SK-N-SH treated with all-trans-retinoic acid at 6 μM for 48 hours (cell line): ENCODE measurements at places on chromosomes 5 and 9.
A peak's percentile ranks its signal among the peaks of the same experiment; 100 is the strongest.

DNA sequence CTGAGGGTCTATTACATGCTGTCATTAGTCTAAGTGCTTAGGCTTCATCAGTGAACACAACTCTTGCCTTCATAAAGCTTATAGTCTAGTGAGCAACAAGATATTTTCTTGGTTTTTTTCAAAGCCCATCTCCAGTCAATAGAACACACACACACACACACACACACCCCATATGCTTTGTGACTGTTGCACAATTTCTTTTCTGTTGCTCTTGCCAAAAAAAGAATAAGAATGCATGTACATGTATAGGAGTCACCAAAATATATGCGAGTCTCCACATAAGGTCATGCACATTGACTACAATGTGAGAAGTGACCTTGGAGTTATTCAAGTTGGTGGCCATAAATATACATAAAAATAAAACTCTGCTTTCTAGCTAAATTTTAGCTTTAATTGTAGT, 351.5 kb upstream of the TLE4 start:
- no peak for ATAC-seq

DNA sequence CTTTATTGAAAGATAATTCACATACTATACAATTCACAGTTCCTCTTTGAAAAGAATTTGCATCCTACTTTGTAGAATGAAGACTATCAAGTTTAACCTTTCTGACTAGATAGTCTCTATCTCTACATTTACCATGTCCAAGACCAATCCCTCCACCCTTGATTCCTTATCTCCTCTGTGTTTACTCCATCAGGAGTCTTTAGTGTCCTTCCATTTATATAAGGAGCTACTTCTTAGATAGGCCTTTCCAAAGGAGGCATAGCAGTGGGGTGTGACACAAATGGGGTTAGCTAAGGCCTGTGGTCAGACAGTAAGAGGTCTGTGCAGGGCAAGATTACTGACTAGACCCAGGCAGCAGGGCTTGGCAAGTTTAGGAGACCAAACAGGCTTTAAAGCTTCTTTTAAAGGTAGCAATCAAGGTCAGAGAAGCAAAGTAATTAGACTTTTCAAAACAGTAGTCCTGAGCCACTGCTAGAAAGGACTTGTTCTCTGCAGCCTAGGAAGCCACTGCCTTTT, 11.1 kb upstream of the DMXL1 start:
- ATAC-seq = no peak

DNA sequence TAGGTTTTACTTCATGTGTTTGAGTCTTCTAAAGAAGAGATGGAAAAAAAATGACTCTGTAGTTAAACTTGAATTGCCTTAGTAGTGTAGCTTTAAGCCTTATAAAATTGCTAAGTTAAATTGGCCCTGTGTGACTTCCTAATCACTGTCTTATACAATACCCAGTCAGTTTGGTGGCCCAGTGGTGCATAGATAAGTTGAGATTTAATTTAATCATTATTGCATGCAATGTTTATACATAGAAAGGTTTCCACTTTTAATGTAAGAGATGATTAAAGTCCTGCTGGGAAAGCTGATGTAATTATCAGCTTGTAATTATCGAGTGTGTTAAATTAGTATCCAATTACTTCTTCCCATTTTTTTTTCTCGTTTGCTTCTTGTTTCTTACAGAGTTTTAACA, 187.1 kb downstream of the TRIO start:
- no peak for ATAC-seq

DNA sequence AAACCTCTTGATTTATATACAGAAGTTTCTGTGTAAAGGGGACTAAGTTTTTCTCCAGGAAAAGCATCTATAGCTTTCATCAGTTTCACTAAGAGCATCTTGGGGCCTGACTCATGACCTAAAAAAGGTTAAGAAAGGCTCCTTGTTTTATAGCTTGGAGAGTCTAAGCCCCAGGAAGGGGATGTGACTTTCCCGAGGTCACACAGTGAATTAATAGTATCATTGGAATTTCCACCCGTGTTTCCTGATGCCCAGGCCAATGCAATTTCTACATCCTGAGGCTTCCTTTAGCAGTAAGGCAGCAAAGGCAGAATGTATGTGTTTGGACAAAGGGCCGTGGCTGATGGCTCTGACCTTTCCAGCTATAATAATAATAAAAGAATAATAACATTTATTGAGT, 8.6 kb downstream of the MORN5 start:
- no peak for ATAC-seq

GRCh38 chr9:2764353-2764752, 47.0 kb downstream of the KCNV2 start:
- no peak for ATAC-seq

- ATAC-seq = peak; percentile 22; the same call in 2 of the 3 replicates
Measured at GRCh38 chr5:174608631-174609097, 115.7 kb upstream of the MSX2 start.
